ENCODE measurements at places on chromosomes 7 and 10.

- DNase-seq: no peak
These were observed 47.1 kb upstream of the HYAL4 start for GRCh38 chr7:123797673-123798531.

DNA sequence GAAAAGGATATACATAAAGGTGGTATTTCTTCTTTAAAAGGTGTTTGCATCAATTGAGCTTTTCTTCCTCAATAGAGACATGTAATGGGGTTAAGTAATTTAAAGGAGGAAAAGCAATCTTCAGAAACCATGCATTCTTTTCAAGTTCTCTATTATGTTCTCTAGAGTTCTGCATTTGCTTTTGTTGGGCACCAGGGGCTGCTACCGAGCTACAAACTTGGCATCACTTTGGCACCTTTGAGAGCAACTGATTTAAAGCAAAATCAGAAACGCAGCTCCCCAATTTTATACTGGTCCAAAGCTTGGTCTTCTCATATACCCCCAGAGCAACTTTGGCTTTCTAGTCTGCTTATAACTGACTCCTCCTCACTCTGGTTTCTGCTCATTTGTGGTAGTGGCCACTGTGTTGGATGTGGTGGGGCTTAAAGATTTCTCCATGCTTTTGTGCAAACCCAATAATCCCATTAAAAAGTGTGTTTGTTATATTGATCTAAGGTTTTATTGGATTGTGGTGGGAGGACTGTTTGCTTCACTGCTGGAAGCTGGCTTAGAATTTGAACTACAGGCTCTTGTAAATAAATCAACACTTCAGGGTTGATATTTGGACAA, 712.1 kb downstream of the PHTF2 start:
- DNase-seq: no peak

GRCh38 chr7:1323178-1324027, 90.7 kb downstream of the UNCX start:
- DNase-seq: peak; percentile 26

GRCh38 chr10:130799532-130799931, 512.0 kb downstream of the TCERG1L start:
- DNase-seq: no peak

DNA sequence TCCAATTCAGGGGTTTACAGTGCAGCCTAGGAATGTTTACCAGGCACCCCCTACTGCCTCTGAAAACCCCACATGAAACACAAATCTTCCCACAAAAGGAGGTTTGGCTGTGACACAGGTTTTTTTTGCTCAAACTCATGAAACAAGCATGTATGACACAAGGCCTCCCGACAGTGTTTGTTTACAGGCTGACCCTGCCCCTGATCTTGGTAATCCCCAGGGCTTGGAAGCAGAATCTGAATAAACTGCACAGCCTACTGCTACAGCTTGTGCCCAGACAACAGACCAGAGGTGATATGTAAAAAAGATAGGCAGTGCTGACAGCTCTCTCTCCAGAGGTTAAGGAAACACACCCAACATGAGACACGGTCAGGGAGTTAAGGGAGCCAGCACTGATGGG, 184.2 kb downstream of the KMT2E start:
- no peak for DNase-seq

GRCh38 chr7:46461334-46461777, 540.3 kb upstream of the IGFBP3 start:
- no peak for DNase-seq

- DNase-seq: no peak
These were observed 775.4 kb downstream of the TYW1 start for GRCh38 chr7:67771846-67772605.

DNA sequence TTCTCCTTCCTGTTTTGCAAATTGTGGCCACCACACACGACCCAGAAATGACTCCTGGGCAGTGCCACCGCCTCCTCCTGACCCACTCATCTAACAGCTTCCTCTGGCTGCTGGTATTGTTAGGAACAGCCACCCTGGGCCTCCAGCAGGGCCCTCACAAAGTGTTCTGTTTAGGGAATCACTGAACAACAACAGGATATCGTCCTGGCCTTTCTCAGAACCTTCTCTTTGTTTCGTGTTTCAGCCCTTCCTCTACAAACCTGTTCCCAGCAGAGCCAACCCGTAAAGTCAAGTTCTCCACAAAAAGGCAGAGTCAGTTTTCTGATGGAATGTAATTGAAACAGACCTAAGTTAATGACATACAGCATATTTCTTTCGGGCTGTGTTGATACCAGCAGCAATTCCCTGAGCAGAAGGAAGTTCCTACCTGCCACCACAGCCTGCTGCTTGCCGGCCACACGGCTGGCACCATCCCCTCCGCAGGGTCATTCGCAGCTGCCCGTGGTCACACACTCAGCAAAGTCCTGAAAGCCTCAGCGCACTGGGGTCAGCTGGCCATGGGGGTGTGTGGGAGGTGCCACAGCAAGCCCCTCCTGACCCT, 91.7 kb upstream of the PITRM1 start:
- no peak for DNase-seq

DNA sequence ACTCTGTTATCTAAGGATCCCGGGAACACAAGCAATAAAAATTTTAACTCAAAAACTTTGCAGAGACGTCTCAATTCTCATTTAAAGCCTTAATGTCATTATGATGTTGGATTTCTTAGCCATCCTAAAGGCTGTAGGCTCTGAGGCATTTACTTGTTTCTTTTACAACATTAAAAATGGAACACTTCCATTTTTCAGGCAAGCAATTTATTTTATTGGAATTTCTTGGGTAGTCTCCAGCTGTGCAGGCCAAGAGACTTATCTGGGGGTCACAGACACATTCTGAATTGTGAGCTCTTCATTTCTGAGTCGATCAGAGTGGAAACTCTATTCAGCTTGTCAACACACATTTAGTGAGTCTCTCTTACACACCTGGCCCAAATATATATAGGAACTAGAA, 48.0 kb upstream of the KIF5B start:
- no peak for DNase-seq

- no peak for DNase-seq
These were observed 165.6 kb upstream of the KMT2E start for GRCh38 chr7:104848138-104848990.

- DNase-seq: no peak
These were observed 49.9 kb upstream of the CD36 start for GRCh38 chr7:80588591-80588990.

GRCh38 chr7:36496576-36496975, 106.9 kb downstream of the ANLN start:
- no peak for DNase-seq

DNA sequence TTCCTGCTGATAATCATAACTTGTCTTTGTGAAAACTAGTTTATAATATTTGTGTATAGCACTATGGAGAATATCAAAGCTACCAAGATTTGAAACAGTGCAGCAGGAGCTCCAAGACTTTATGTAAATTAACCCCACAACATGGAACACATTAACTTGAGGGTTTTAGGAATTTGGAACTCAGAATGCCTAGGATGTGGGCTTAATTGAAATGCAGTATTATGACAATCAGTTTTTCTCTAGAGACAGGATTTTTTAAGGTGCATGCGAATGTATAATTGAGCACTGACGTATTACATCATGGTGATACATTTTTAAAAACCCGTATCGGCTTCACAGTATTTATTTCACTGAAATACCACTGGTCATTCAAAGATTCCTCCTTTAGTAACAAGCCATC, 313.1 kb upstream of the DGKB start:
- DNase-seq: no peak

DNA sequence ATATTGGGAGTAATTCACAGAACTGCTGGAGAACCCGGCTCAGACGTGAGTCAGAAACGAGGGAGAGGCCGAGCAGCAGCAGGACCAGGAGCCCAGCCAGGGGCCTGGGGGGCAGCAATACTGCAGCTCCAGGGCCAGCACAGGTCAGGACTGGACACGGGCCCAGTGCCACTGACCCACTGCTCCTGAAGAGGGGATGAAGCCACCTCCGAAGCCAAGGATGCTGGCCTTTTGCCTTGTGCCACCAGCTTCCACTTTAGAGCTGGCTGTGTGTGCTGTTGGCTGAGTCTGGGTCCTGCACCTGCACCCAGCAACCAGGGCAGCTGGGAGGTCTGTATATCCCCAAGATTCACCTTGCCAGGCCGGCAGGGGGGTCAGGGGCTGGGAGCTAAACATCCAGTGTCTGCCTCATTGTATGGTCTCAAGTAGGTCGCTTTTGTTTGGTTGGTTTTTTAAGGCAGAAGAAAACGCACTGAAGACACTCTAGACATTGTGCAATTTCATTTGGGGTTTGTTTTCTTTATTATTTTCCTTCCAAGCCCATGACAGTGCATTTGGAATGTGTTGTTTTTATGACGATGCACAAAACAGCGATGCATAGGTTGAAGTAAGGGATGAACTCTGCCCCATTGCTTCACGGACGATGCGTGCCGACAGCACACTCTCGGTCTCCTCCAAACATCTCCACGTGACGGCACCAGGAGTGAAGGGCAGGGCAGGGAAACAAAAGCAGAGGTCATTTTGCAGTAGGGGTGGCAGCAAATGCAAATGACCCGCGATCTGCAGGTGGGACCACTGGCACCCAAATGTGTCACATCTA, 27.7 kb upstream of the INSIG1 start:
- DNase-seq: no peak

DNA sequence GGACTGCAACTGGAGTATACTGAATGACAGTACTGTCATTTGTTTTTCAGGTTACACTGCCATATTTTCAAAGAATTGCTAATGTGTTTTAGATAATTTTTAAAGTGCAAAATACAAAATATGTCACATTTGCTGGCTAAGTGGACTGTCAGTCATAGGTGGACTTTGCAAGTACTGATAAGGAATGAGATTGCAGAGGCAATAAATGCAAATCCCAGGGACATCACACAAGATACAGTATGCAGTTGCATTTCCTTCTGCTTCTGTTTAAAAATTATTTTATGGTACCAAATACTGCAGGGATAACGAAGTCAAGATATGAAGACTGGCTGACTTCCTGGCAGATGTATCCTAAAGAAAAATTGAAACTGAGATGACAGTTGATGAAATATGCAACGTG, 237.6 kb upstream of the MAGI2 start:
- DNase-seq: no peak

All from skin of body (tissue), 3 donors.